Mesothelial cell of epicardium (in vitro differentiated cells): ENCODE measurements at places on chromosomes 1 and 21. TPM values are rescaled to one million over a fixed set of nuclear protein-coding genes. Genes with fewer than 3 reads are reported as not detected.

GRCh38 chr21:41367301-41367944, 5.6 kb downstream of the MX2 start:
- DNase-seq: no peak

KCNA3 gene
- 0.29 to 0.45 TPM (median 0.34 TPM) in 3 replicates for total RNA-seq

XCL1 gene
- 0.16 to 0.23 TPM in 2 of 3 replicates, not detected in the other for total RNA-seq

DNA sequence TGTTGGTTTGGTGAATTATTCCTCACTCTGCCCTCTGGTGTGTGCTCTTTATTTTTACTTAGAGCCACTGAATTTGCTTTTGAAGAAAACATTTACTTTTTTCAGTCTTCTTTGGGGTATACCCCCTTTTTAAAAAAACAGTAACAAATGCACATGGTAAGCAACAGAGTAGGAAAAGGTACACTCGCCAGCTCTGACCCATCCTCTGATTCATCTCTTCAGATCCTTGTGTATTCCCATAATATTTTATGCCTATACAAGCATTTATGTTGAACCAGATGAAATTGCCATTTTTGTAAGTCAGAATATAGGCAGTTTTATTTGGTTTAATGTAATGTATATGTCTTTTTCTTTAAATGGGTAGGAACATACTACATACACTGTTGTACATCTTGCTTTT, 28.3 kb downstream of the TTC3 start:
- no peak for DNase-seq

GRCh38 chr1:233863901-233864545, 40.5 kb upstream of the SLC35F3 start:
- DNase-seq: no peak

DNA sequence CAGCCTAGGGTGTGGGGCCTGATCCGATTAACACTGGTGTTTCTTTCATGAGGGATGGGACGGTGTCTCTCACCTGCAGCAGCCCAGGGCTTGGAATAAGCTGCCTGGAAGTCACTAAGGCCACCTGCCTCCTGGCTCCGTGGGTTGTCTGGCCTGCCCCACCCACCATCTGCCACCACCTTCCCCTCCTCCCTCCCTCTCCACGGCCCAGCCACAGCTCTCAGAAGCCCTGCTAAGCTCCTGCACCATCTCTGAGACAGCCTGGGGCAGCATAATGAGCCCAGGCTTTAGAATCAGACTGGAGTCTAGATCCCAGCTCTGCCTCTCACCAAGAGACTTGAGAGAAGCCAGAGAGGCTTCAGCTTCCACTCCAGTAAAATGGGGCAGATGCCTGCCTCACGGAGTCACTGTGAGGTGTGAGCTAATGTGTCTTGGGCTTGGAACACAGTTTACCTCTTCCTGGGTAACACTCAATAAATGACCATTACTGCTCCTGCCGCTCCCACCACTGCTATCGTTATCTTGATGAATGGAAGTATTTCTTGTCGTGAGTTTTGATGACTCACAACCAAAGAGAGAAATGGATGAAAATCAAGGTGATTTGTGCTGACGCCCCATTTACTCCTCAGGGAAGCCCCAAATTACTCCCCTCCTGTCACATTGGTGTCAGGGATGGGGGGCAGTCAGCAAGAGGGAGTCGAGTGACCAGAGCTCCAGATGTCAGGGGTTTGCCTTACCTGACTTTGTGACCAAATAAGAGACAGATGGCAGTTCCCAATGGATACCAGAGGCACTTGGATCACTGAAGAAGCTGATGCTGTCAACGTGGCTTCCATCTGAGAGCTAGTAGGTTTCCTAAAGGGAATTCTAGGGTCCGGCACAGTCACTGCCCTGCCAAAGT, 23.5 kb upstream of the C1QA start:
- no peak for DNase-seq

GRCh38 chr21:45054227-45054926, 20.0 kb upstream of the ADARB1 start:
- no peak for DNase-seq

GRCh38 chr1:110734133-110734680, 59.5 kb upstream of the KCNA3 start:
- no peak for DNase-seq

GRCh38 chr1:246373828-246374569, 133.1 kb downstream of the SMYD3 start:
- DNase-seq: no peak

RNF186 gene
- total RNA-seq: not detected in 3 replicates

- no peak for DNase-seq
Observed at GRCh38 chr1:105641407-105641806, 1415.1 kb upstream of the PRMT6 start.

DNA sequence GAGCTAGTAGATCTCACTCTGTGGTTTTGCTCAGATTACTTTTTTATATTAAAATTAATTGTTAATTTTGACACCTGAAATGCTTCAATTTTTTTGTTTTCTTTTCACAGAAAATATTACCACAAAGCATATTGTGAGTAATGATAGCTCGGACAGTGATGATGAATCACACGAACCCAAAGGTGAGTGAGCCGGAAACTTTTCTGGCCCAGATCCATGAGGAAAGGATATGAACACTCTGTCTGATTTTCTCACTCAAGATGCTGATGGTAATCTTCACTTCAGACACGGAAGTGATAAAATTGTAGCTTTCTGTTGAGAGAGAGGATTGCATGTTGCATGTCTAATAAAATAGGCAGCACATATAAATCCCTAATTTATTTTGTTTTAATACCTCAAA, 121.8 kb downstream of the PLA2G4A start:
- no peak for DNase-seq

DNA sequence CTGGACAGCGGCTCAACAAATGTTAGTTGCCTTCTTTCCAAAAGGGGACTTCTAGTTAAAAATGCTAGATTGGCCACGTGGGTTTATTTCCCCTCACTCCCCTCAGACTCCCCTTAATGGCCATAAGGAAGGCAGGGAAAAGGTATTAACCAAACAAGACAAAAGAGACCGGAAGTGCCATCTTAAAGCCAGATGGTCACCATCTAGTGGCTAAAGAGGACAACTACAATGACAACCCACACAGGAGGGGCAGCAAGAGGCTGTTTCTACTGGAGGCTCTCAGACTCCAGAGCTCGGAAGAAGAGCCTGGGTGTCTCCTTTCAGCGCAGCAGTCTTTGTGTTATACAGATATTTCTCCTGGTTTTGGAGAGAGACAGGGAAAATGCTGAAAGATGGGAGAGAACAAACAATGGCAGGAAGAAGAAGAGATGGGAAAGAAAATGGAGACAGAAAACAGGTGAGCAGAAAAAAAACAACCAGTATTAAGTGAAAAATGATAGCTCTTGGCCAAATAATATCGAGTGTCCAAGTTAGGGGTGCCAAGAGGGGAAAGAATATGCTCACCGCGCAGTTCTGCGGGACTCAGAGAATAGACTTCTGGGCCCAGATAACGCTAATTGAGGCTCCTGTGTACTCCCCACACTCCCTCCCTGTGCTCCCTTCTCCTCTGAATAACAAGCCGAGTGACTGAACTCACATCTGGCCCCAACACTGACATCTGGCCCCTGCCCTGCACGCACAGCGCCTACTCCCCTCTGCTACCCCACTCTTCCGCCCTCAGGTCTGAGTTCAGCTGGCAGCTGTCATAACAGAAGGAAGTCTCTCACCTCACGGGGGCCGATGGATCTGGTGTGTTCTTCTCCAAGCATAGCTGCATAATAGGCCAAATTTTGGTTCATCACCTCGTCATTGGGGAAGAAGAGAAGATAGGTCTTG, 9.6 kb downstream of the P3H1 start:
- no peak for DNase-seq

DNA sequence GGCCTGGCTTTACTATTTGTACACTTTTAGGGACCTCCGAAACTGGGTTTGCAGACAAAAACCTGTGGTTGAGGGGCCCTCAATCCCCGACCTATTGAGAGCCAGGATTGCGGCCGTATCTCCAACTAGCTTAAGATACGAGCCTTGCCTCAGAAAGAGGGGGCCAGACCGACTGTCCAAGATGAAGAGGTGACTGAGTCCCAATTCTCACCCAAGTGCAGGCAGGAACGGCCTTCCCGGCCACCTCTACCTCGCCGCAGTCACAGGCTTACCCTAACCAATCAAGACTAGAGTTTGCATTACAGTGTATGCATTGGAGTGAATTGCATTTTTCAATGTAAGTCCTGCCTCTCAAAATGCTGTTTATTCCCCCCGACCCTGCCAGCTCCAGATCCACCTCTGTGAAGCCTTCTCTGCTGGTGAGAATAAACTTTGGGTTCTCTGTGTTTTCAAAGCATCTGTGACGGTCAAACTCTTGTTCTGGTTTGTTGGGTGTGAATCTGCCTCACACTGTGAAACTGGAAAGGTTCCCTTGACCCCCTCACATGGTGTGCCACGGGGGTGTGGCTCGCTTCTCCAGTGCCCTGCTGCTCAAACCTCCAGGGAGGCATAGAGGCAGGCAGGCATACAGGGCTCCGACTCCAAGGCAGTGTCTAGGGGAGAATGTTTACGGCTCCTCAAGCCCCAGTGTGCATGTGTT, 62.2 kb upstream of the WLS start:
- DNase-seq: no peak

DNA sequence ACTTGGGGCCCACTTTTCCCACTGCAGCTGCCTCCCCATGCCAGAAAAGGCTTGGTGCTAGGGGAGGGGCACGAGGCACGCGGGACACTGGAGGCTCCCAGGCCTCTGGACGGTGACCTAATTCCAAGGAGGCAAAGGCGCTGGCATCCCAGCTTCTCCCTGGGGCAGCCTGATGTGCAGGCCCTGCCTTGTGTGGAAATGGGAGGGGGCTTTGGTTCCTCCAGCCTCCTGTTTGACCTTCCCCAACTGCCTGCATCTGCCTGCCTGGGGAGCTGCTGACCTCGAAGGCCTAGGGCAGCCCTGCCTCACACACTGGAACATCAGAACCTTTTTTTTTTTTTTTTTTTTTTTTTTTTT, 39.9 kb downstream of the KIAA1614 start:
- no peak for DNase-seq

GRCh38 chr1:18322368-18323032, 158.2 kb upstream of the KLHDC7A start:
- DNase-seq: no peak

SPRTN gene
- 12.0 to 15.4 TPM (median 12.3 TPM) in 3 replicates for total RNA-seq

DNA sequence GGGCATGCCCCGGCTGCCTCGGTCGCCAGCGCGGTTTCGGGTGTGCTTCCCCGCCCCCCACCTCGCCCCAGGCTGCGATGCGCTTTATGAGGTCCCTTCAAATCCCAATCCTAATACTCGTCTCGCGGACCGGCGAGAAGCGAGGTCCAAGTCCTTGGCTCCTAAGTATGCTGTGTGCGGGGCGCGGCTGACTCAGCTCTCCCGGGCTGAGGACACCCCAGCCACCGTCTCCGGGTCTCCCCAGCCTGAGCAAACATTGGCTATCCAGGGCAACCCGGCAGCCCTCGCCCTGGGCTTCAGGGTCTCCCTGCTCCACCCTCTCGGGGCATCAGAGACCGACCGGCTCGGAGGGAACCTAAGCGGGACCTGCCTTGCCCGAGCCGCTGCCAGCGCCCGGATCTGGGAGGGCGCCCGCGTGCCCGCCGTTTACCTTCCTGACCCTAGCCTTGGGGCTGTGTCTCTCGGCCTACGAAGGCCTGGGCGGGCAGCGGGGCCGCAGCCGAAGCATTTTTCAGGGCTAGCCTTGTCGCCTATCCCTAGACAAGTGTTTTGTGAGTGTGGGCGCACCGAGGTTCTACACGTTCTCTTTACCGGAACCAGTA, 1.2 kb downstream of the ITPKB start:
- DNase-seq: no peak

C1orf87 gene
- not detected in 3 replicates for total RNA-seq

ADORA3 gene
- not detected in 3 replicates for total RNA-seq

PSMG1 gene
- 33.9 to 38.5 TPM (median 34.5 TPM) in 3 replicates for total RNA-seq

CCDC185 gene
- total RNA-seq: not detected in 3 replicates

SNRPE gene
- total RNA-seq: 185 to 188 TPM (median 186 TPM) in 3 replicates

GRCh38 chr1:16122916-16123315, 33.0 kb downstream of the EPHA2 start:
- no peak for DNase-seq

DNA sequence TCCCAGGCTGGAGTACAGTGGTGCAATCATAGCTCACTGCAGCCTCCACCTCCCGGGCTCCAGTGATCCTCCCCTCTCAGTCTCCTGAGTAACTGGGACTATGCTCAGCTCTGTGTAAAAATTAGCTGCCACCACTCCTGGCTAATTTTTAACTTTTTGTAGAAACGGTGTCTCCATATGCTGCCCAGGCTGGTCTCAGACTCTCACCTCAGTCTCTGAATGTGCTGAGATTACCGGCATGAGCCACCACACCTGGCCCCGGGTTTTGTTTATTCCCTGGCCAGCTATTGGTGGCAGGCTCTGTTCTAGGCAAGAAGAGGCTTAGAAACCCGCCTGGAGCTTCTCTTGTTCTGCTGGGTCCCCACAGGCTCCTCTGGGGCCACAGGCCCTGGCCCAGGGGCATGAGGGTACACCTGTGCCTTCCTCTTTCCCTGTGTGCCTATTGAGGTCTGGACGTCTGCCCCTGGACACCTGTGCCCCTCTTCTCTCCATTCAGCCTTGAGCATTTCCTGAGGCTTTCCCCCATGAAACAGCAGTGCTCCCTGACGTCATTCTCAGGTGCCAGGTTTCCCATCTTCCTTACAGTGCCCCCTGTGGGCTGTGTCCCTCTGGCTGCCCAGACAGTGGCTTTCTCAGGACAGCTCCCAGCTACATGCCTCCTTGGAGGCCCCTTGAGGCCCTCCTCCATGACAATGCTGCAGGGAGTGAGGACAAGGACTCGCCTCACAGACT, 57.5 kb downstream of the PCP4 start:
- DNase-seq: no peak

DNA sequence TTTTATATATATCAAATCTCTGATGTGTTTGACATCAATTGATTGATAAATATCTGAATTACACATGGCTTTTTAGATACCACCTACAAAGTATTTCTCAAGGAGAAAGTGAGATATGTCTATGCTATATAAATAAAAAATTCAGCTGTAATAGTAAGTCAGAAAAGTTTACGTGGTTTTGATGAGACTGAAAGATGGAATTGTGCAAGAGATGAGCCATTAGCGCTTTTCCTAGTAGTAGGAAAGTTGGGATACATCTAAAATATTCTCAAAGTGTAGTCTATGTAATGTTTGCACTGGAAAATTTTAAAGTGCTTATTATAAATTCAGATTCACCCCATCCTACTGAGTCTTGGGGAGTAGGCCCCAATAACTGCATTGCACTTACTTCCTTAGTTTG, 49.1 kb downstream of the SGIP1 start:
- DNase-seq: no peak

GRCh38 chr1:84973498-84974334, 23.2 kb downstream of the MCOLN2 start:
- DNase-seq: no peak

GRCh38 chr1:17616731-17617279, 77.3 kb downstream of the ARHGEF10L start:
- no peak for DNase-seq
